ENCODE measurements at places on chromosomes 4 and X.
A peak's percentile ranks its signal among the peaks of the same experiment; 100 is the strongest.

GRCh38 chrX:74814681-74815080 lies 110.6 kb downstream of the NEXMIF start:
- no peak for DNase-seq
- no peaks in the 10 kb centered on the region for H3K36me3 ChIP-seq
- no peaks in the 10 kb centered on the region for H3K4me1 ChIP-seq
- no peaks in the 10 kb centered on the region for H3K27me3 ChIP-seq

- DNase-seq = no peak
- H3K27ac ChIP-seq = no peak overlapping the region
- H3K27me3 ChIP-seq = peaks cover 38% of the 10 kb centered on the region
- no peak overlapping the region for H3K4me3 ChIP-seq
- H3K36me3 ChIP-seq = no peaks in the 10 kb centered on the region
These were observed 42.2 kb upstream of the SPP1 start for GRCh38 chr4:87933337-87933736.

DNA sequence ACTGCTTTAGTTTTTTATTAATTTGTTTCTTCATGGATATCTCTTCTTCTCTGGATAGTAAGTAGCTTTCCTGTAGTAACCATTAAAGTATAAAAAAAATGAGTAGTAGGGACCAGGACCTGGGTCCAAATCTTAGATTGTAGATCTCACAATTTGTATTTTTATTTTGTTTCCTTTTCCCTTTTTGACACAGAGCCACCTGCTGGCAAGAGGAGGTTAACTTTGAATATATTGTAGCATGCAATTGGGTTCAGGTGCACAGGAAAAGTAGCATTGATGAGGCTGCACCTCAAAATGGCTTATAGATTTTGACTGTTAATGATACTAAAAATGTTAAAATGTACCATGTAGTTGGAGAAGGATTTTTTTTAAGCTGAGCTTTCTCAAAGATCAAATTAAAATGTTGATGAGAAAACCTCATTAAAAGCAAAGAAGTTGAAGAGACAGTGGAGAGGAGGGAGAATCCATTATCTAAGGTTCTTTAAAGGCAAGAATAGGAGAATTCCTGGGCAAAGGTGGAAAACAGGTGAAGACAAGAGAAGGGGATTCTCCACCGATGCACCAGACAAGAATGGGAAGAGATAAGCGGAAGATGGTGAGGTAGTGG lies 48.3 kb upstream of the HPGDS start:
- H3K27ac ChIP-seq = no peak overlapping the region
- DNase-seq = no peak
- H3K36me3 ChIP-seq = no peaks in the 10 kb centered on the region
- no peak overlapping the region for H3K4me3 ChIP-seq
- no peaks in the 10 kb centered on the region for H3K27me3 ChIP-seq

DNA sequence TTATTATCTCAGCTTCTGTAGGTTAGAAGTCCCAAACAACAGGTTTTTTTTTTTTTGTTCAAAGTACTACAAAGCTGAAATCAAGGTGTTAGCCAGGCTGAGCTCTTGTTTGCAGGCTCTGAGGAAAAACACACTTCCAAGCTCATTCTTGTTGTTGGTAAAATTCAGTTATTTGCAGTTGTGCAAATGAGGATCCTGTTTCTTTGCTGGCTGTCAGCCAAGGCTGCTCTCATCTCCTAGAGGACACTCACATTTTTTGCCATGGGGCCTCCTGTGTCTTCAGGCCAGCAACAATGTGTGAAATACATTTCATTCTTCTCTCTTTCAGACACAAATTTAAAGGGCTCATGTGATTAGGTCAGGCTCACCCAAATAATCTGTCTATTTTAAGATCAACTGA lies 60.3 kb upstream of the HSD17B10 start:
- no peaks in the 10 kb centered on the region for H3K4me1 ChIP-seq
- H3K27ac ChIP-seq = no peak overlapping the region
- H3K27me3 ChIP-seq = no peaks in the 10 kb centered on the region
- no peak for DNase-seq
- no peak overlapping the region for H3K4me3 ChIP-seq
- no peaks in the 10 kb centered on the region for H3K36me3 ChIP-seq

GRCh38 chr4:84677995-84678394 lies 95.1 kb downstream of the CDS1 start:
- H3K27me3 ChIP-seq = no peaks in the 10 kb centered on the region
- no peak for DNase-seq
- no peak overlapping the region for H3K4me3 ChIP-seq
- no peaks in the 10 kb centered on the region for H3K4me1 ChIP-seq
- no peak overlapping the region for H3K27ac ChIP-seq
- H3K36me3 ChIP-seq = peaks cover 3% of the 10 kb centered on the region

DNA sequence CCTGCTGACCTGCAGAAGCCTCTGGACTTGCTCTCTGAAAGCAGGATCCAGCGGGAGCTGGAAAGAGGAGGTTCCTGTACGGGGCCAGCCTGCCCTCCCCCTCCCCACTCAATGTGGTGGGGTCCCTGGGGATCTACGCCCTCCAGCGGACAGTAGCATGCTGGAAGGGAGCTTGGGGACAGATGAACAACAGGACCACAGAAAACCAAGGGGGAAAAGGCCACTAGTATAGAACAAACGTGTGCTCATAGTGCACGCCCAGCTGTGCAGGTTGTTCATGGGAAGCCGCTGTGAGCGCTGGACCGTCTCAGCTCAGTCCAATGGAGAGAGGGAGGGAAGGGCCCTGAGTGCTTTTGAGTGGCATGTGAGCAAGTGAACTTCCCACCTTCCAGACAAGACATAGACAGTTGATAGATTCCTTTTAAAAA lies 15.8 kb downstream of the HMX1 start:
- H3K4me3 ChIP-seq = peak overlapping the region; percentile 57
- H3K4me1 ChIP-seq = peaks cover 18% of the 10 kb centered on the region
- no peak overlapping the region for H3K27ac ChIP-seq
- H3K36me3 ChIP-seq = no peaks in the 10 kb centered on the region
- no peak for DNase-seq

DNA sequence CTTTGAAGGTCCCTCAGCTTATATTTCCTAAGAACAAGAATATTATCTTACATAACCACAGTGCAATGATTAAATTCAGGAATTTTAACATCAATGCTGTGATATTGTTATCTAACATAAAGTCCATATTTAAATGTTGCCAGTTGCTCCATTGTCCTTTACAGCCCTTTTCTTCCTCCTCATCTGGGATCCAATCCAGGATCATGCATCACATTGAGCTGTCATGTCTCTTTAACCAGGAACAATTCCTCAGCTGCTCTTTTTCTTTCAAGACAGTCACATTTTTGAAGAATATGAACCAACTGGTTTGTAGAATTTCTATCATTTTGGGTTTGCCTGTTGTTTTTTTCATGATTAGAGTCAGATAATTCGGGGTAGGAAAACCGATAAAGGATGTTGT lies 12.0 kb downstream of the TMSB4X start:
- peak overlapping the region; percentile 96 for H3K27ac ChIP-seq
- peaks cover 9% of the 10 kb centered on the region for H3K36me3 ChIP-seq
- peak overlapping the region; percentile 73 for H3K4me3 ChIP-seq
- peaks cover 44% of the 10 kb centered on the region for H3K4me1 ChIP-seq
- DNase-seq = no peak
- no peaks in the 10 kb centered on the region for H3K27me3 ChIP-seq

- H3K27me3 ChIP-seq = no peaks in the 10 kb centered on the region
- H3K36me3 ChIP-seq = peaks cover 50% of the 10 kb centered on the region
- H3K4me3 ChIP-seq = no peak overlapping the region
- peak overlapping the region; percentile 73 for H3K27ac ChIP-seq
These were observed 48.3 kb downstream of the ZAR1 start for GRCh38 chr4:48538358-48538757.

DNA sequence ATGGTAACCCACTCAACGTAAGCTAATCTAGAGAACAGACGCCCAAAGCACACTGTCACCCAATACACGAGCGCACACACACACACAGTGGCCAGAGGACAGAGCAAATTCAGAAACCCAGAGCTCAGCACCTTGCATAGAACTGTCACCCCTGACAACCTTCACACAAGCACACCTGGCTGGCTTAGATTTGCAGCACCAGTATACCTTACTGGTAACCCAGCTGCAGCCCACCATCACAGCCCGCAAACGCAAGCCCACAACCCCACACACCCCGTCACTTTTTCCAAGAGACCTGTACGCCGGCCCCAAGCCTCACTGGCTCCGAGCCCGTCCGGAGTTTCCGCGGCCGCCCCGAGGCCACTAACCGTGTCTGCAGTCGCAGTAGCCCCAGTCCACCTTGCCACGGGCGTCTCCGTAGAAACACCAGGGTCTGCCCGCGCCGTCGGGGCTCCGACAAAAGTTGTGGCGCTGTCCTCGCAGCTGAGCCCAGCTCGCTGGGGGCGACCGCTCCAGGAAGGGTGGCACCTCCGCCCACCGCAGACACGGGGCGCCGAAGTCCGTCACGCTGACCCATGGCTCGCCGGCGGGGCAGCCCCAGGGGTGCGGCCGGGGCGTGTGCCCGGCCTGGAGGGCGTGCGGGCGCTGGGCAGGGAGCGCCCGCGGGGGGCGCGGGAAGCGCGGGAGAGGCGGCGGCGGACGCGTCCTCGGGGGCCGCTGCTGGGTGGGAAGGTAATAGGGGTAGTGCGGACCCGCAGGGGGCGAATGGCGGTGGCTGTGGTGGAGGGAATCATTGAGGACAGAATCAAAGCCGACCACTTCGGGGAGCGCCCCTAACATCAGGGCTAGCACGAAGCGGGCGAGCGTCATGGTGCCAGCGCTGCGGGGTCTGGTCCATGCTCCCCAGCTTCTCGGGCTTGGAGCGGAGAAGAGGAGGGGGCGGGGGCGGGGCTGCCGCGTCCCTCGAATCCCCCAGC lies 664 bp downstream of the PRSS12 start:
- peak overlapping the region; percentile 40 for H3K4me3 ChIP-seq
- no peak for DNase-seq
- H3K27ac ChIP-seq = no peak overlapping the region
- H3K4me1 ChIP-seq = peaks cover 9% of the 10 kb centered on the region

- H3K4me1 ChIP-seq = no peaks in the 10 kb centered on the region
- H3K27me3 ChIP-seq = peaks cover 8% of the 10 kb centered on the region
- no peak overlapping the region for H3K4me3 ChIP-seq
These were observed 799.5 kb downstream of the RPA4 start for GRCh38 chrX:97682991-97683840.
